Activated T-helper 17 cell treated with anti-CD3 and anti-CD28 coated beads, Interleukin-2, amount 50 U/mL, for 72 hours (primary cell): ENCODE measurements at places on chromosomes 3 and 15. TPM values are rescaled to one million over a fixed set of nuclear protein-coding genes. Genes with fewer than 3 reads are reported as not detected.
A peak's percentile ranks its signal among the peaks of the same experiment; 100 is the strongest.

Gene KCNMB2
- not detected for total RNA-seq

Gene NR2E3
- total RNA-seq: not detected

Gene SGO1
- 29.4 TPM for total RNA-seq

Gene CCDC39
- total RNA-seq: not detected

Gene PEX5L
- 0.08 TPM for total RNA-seq

Gene RHOV
- 0.24 TPM for total RNA-seq

Gene SLC12A1
- total RNA-seq: not detected

GRCh38 chr3:141011232-141011996, 39.7 kb upstream of the SPSB4 start:
- ATAC-seq: peak; percentile 96

DNA sequence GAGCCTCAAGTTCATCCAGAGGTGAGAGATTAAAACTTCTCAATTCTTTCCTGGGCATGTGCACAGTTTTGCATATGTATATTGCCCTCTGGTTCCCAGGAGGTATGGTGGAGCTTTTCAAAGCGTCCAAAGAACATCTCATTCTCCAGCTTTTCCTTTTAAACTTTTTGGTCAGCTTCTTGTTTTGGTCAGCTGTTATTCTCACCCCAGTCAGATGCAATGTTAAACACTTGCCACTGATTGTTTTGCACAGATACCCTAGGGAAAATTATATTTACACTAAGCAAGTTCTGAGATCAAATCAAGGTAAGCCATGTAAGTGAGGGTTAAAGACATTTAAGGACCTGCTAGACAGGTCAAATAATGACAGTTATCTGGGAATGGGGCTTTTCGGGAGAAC, 261.3 kb downstream of the EDEM1 start:
- ATAC-seq: no peak

DNA sequence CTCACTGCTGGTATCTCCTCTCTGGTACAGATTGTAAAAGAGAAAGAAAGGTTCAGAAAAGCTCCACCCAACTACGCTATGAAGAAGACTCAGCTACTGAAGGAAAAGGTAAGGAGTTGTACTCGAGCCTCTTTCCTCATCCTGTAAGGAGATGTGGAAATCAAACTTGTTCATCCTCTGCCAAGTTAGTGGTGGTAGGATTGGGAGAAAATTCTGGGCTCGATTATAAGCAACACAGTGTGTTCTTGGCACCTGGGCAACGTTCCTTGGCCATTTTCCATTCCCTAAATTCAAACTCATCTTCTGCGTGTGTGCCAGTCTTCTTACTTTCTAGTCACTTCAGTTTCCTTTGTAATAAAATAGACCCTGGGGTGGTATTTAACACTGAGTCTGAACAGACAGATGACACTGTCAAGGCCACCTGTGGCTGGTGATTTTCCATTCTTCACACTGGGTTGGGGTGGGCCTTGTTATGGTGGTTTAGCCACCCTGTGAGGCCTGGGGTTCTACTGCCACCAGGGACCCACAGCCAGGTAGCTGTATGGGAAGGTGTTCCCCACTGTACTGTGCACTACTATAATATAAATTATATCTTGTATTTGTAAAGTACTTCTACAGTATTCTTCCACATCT, 17.1 kb upstream of the ITPKA start:
- no peak for ATAC-seq

GRCh38 chr3:122558605-122559004, 5.5 kb downstream of the PARP9 start:
- ATAC-seq: no peak

DNA sequence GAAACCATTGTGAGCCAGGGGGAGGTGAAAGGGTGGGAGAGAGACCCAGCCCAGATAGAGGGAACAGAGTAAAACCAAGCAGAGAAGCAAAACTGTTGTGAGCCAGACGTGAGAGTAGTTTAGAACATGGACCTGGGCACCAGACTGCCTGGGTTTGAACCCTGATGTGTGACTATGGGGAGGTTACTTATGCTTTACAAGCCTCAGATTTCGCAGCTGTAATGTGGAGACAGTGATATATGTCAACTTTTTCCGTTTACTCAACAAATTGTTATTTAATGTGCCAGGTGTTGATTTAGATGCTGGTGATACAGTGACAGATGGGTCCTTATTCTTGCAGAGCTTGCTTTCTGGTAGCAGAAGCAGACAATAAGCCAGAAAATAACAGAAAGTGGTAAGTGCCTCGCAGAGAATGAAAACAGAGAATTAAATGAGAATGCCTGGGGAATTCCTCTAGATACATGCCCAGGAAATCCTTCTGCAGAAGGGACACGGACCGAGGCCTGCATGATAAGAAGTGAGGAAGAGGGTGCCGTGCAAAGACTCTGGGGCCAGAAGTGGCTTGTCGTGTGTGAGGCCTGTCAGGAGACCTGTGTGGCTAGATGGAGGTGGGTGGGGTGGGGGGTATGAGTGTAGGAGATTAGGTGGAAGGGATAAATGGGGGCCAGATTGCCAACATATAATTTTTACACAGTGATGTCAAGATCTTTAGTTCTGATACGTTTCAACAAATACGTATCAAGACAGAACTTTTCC, 15.0 kb downstream of the KAT2B start:
- ATAC-seq: peak; percentile 27

DNA sequence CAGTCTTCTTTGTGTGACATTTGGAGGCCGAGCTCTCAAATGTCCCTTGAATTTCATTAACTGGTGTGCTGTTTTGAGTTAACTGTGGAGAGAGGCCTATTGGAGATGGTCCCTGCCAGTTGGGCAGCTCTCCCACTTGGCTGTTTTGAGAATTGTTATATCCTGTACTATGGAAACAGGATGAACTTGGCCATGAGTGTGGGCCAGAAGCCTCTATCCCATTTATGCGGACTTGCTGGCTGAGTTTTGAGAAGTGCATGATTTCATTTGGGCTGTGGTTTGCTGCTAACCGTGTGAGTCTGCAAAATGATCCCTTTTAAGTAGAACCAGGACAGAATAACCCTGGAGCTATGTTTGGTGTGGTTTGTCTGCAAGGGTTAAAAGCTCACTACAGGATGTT, 366.0 kb downstream of the PTPRG start:
- ATAC-seq: no peak

DNA sequence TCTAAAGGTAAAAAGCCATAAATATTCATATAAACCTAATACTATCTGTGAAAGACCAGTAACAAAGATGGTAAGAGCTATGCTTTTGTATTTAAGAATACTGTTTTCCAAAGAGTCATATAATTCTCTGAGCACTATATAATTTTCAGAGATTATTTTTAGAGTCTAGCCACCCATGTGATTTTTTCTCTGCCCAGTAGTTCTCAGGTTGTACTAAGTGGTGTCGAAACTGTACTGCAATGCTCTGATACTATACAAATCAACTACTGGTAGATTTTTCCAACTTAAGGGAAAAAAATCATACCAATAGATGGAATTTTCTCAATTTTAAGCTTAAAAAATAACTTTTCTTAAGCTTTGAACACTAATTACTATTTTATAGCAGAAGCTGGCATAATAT, 104.8 kb downstream of the MYO5A start:
- ATAC-seq: no peak

DNA sequence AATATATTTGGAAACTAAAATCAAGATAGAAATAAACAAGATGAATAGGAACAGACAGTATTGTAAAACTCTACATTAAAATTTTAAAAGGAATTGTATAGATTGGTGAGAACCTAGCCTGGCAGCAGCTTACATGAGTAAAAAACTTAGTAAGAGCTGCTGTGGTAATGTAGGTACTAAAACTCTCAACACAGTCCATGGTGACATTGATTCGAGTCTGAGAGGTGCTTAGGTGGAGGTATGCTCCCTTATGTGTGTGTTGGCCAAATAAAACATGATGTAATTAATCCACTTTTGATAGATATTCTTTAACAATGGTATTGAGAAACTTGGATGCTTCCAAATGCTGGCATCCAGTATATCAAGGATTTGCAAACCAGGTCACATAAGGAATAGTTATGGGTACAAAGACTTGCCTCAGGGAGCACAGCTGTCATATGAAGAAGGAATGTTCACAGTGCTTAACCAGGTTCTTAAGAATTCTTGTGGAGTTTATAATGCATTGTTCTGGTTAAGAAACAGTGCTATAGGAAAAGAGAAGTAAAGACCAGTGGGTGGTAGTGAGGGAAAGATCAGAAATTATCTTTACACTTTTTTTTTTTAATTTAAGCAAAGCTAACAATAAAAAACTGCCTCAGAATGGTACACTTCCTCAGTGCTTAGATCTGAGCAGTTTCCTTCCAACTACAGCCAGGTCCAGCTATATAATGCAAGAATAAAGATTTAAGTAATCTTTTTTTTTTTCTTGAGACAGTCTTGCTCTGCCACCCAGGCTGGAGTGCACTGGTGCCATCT, 24.6 kb upstream of the IL20RB start:
- peak; percentile 62 for ATAC-seq
